WERI-Rb-1 (cell line): ENCODE measurements at places on chromosomes 5 and 9.

- peak; percentile 93 for DNase-seq
Measured at GRCh38 chr9:95494416-95495371, 22.1 kb downstream of the PTCH1 start.

DNA sequence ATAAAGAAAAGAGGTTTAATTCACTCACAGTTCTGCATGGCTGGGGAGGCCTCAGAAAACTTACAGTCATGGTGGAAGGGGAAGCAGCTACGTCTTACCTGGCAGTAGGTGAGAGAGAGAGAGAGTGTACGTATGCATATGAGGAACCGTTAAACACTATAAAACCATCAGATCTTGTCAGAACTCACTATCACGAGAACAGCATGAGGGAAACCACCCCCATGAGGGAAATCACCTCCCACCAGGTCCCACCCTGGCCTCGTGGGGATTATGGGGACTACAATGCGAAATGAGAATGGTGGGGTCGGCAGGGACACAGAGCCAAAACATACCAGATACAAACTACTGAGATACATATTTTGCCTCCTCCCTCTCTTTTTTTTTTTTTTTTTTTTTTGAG, 10.8 kb upstream of the FER start:
- no peak for DNase-seq

DNA sequence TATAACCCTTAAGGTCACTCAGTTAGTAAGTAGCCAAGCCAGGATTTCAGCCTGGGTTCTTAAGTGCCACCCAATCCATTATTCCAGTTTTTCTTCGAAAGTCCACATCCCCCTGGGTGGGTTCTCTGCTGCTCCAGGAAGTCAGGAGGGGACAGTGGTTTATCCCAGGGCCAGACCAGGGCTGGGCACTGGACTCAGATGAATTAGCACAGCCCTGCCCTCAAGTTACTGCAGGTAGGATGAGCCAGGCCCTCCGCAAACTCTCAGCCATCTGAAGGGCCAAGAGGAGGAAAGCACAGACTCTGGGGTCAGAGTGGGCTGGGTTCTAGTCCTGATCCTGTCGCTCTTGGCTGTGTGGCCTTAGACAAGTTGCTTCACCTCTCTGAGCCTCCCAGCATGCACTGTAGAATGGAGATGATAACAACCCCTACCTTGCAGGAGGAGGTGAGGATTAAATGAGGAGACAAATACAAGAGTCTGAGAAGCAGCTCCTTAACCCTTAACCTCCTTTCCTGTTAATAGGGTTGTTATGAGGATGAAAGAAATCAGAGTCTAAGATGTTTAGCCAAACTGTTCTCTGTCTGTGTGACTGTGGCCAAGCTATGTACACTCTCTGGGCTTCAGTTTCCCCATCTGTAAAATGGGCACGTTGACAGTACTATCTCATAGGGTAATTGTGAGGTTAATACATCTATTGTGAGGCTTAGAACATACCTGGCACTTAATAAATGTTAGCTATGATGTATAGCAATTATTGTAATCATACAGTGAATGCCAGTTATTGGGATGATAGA, 6.8 kb upstream of the NEURL1B start:
- no peak for DNase-seq

GRCh38 chr9:76878933-76879332, 27.0 kb downstream of the PRUNE2 start:
- DNase-seq: no peak

DNA sequence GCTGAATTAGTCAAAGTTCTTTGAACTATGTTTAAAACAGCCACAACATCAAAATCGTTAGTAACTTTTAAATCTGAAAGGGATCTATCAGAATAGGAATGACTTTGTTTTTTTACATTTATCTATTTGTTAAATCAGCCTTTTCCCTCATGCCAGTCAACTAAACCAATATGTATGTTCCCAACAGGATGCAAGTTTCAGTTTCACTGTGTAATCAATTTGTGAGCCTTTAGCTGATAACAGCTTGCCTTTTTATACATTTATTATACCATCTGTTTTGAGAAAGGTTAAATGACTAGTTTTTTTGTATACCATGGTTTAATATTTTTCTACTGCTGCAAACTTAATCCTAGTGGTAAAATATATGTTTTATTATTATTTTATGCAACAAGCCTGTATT, 8.9 kb downstream of the TMED7 start:
- no peak for DNase-seq

- no peak for DNase-seq
Measured at GRCh38 chr5:39800042-39800601, 375.3 kb upstream of the DAB2 start.

DNA sequence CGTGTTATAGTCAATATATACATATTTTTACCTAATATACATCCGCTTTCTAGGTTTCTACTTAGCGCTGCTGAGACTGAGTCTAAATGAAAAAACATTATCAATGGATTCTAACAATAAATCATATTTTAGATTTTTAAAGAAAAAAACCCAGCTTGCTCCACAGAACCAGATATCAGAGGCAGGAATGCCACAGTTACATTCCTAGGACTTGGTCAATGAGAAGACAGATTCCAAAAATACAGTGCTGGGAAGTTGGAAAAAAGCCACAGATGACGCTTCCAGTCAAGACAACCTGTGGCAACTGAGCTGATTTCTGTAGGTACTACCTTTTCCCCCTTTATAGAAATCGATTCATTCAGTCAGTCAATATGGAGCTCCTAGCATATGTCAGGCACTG, 577 bp upstream of the CCDC112 start:
- no peak for DNase-seq

DNA sequence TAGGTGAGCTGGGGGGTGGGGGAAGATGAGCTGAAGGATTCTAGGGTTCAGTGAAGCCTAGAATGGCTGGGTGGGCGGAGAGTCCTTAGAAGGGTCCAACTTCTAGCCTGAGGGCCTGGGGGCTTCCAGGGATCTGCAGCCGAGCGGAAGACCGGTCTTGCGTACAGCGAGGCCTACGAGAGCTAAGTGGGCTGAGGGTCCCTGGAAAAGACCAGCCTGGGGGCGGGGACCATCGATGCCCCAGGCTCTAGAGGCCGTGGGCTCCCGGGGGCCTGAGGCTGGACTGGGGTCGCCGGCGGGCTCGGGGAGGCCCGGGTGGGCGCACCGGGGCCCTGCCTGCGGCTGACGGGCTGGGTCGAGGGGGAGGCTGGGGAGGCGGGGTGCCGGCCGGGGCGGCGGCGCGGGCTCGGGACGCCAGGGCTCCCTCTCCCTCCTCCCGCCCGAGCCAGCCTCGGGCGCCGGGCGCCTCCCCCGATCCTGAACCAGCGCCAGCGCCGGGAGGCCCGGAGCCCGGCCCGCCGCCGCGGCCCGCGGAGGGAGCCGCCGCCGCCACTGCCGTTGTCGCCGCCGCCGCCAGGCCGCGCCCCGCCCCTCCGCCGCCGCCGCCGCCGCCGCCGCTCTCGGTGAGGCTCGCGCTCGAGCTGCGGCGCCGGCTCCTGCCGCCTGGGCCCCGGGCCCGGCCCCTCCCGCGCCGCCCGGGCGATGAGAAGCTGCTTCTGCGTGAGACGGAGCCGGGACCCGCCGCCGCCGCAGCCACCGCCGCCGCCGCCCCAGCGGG, at the start of gene MVB12B:
Gene MVB12B (plus strand): TSS at position 602 of the 778 bp plus-strand sequence. CDS start 101 bp downstream, at position 703.
- peak; percentile 37 for DNase-seq

DNA sequence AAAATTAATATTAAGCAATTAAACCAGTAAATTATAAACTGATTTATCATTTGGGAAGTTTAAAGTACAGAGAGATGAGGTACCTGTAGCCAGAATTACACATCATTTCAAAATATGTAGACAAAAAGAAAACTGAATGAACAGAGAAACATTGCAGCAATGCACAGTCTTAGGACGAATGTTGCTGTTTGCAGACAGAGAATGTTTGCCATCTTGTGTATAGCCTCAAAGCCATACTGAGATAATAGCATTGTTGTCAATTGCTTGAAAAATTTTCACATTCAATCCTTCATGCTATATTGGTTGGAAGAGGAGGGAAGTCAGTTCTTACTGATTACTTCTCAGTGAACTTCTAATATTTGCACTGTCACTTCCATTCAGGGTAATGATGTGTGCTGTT, 326.2 kb downstream of the PRR16 start:
- DNase-seq: no peak

- DNase-seq: no peak
Measured at GRCh38 chr9:70352802-70353201, 61.7 kb downstream of the KLF9 start.

DNA sequence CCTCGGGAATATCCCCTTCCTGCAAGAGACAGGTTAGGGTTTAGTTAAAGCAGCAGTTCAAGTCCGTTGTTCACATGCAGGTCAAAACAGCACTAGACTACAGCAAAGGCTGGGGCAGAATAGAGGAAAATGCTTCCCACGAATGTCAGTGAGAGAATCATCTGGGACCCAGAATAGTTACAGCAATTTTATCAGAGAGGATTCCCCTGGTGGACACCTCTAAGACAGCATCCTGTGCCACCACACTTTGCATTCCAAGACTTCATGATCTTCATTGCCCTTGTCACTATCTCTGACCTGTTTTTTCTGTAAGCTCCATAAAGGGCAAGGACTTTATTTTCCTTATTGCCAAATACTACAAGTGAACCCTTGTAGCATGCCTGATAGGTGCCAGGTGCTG, 12.9 kb downstream of the GRXCR2 start:
- DNase-seq: no peak

DNA sequence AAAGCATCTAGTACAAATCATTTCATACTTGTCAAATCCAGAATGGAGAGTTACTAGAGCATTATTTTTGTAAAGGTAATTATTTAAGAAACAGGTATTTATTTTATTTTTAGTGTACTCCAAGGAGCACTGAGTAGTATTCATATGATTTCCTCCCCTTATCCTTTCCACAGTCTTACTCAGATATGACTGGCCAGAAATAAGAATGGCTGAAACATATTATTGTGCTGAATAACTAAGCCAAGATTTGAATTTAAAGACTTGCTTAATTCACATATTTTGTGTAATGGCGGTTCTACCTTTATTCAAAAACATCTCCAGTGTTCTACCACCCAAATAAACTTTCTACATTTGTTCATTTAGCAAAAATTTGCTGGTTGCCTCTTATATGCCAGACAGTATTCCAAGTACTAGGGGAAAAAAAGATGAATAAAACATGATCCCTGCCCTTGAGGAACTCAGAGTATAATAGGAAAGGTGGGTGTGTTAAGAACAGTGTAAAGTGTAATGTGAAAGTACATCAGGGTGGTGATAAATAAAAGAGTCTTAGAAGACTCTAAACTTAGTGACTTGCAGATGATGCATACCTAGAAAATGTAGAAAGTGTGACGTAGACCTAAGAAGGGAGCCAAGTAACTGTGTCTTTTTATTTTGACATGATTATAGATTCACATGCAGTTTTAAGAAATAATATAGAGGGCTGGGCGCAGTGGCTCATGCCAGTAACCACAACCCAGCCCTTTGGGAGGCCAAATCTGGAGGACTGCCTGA, 110.4 kb upstream of the GRHPR start:
- no peak for DNase-seq
